ENCODE measurements at places on chromosomes 2 and 18. TPM values are rescaled to one million over a fixed set of nuclear protein-coding genes. Genes with fewer than 3 reads are reported as not detected.

HNRNPLL gene
- 7.4 TPM for polyA plus RNA-seq

TPO gene
- polyA plus RNA-seq = 35.2 TPM

SCTR gene
- polyA plus RNA-seq = 0.39 TPM

KIAA2012 gene
- not detected for polyA plus RNA-seq

UBE2E3 gene
- 49.5 TPM for polyA plus RNA-seq

NAT8 gene
- polyA plus RNA-seq = not detected

ALPI gene
- polyA plus RNA-seq = not detected

FABP1 gene
- 0.15 TPM for polyA plus RNA-seq

CROCC2 gene
- polyA plus RNA-seq = 0.74 TPM

CDK15 gene
- 0.02 TPM for polyA plus RNA-seq

GPBAR1 gene
- polyA plus RNA-seq = 9.0 TPM

CD8B gene
- polyA plus RNA-seq = 5.0 TPM

SFT2D3 gene
- 8.3 TPM for polyA plus RNA-seq

LYG1 gene
- 5.3 TPM for polyA plus RNA-seq

IL36G gene
- 0.09 TPM for polyA plus RNA-seq

IL18R1 gene
- polyA plus RNA-seq = 3.6 TPM

GALNT5 gene
- not detected for polyA plus RNA-seq

CHST10 gene
- 4.0 TPM for polyA plus RNA-seq

DTNA gene
- polyA plus RNA-seq = 8.3 TPM

HOXD13 gene
- not detected for polyA plus RNA-seq

ZNF396 gene
- polyA plus RNA-seq = 1.0 TPM

DLGAP1 gene
- 0.11 TPM for polyA plus RNA-seq

ANKRD62 gene
- polyA plus RNA-seq = not detected

LYPD1 gene
- polyA plus RNA-seq = 0.36 TPM

DSC3 gene
- 0.03 TPM for polyA plus RNA-seq

CRYGD gene
- not detected for polyA plus RNA-seq

LIMS4 gene
- polyA plus RNA-seq = 0.15 TPM

TDRD15 gene
- polyA plus RNA-seq = 0.06 TPM

All from spleen (tissue), 13 donors.